Body of pancreas (tissue), 4 donors: ENCODE measurements at places on chromosomes 2 and 18.

GRCh38 chr18:9961041-9961440 lies 47.2 kb downstream of the VAPA start:
- DNase-seq = no peak

GRCh38 chr18:59228351-59228750 lies 8.4 kb downstream of the GRP start:
- DNase-seq = no peak

DNA sequence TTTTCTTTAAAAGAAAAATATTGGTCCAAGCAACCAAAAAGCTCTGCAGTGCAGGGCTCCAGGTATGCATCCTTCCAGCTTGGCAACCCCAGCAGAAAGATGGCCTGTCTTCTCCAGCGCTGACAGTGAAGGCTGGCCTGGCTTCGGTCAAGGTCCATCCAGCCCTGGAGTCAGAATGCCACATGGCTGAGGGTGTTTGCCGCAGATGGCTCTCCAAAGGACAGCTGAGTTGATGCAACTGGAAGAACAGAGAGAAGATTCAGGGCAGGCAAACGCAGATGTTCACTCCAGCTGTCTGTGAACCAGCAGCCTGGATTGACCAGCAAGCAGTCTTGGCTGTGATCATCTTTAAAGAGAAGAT lies 51.4 kb downstream of the MARCO start:
- DNase-seq = no peak

DNA sequence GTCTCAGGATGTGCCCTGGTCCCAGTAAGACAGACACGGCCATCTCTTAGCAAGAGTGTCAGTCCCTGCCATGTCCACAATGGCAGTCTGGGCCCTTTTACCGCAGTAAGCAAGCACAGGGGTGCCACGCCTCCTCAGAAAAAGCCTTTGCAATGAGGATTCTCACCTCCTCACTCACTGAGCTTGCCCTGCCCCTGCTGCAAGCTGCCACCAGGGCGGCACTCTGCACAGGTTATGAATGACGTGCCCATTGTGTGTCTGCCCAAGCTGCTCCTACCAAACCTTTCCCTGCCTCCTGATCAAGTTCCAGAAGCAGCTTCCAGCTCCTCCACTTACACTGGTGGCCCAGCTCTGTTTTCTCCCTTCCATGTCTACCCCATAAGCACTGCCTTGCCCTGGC lies 23.3 kb downstream of the ERCC3 start:
- no peak for DNase-seq

DNA sequence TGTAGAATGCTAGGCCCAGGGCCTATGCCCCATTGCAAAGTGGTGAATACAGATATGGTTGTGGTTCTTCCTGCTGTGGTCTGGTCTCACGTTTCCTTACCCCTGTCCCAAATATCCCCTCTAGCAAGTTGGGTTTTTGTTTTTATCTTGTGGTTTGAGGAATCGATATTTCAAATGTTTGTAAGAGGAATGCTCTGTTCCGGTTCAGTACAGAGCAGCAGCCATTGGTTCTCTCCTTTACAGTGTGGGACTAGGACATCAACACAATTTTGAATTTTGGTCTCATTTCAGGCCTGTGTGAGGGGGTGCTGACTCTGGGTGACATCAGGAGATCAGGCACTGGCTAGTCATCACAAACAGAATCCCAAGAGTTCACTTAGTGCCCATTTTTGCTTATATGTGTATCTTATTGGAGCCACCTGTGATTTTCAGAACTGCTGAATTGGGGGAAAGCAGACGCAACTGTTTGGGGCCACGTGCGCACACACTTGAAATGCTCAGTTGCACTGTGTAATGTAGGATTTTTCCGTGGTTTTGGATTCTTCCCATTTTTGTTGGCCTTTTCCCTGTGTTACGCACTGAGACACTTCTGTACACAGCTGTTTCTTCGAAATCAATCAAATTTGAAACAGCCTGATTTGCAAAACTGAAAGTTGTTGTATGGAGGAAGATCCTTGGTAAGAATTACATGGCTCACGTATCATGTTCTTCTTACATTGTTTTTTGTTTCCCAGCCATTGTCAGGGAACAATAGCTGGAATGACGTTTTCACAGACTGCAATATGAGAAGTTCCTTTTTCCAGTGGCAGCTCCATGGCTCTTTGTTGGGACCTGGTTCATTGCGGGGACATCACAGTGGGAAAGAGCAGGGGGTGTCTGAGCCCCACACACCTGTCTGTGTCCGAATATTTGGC lies 8.6 kb downstream of the SH3BP4 start:
- no peak for DNase-seq

DNA sequence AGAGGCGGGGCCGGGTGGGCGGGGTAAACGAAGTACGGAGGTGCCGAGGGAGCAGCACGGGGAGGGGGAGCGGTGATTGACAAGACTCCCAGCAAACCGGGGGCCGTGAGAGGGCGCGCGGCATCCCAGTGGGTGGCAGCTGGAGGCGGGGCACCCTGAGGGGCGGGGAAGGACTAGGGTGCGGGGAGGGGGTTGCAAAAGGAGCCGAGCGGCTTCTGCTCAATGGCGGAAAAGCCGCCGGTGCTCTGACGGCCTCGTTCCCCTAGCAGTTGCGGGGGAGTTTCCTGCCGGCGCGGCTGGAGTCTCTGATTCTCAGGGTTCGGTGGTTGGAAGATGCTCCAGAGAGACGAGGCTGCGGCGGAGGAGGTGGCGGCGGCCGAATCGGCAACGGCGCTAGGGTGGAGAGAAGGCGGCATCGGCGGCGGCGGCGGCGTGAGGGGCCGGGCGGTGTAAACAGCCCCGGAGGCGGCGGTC lies at the start of gene PPM1B:
PPM1B (plus strand) TSS at position 195 of the 474 bp plus-strand sequence. CDS start 32,325 bp downstream, outside the sequence.
- DNase-seq = peak; percentile 99

- DNase-seq = no peak
Observed at GRCh38 chr2:182482511-182482910, 55.7 kb upstream of the PDE1A start.
